Renal pelvis (tissue), 12 donors: ENCODE measurements at places on chromosomes 16 and 17. TPM values are rescaled to one million over a fixed set of nuclear protein-coding genes. Genes with fewer than 3 reads are reported as not detected.

DNA sequence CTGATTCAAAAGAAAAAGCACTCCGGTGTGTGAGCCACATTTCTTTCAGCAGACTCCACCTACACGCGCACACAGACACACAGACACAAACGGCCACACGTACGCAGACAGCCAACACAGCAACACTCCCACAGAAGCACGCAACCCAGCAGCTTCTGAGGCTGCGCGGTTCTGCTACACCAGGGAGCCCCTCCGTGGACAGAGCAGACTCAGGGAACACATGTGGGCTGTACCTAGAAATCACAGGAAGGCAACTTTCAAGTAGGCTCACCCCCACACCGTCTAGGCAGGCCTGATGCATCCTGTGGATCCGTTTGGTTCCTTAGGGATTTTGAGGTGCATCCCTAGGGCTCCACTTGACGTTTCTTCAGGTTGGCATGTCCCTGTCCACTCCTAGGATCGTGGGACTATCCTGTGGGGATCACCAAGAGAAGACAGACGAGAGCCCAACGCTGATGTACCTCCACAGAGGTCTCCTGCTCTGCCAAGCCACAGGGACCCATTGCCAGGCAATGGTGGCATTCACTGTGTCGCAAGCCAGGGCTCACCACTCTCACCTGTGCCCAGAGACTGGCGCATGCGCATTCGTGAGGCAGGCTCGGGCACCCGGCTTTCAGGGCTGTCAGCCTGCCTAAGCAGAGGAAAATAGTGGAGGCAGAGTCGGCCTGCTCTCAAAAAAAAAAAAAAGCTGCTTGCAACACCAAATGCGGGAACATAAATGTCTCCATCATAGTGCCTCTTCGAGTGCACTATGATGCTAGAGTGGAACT, 2333.3 kb downstream of the TP53TG3F start:
- DNase-seq, result no peak

DNA sequence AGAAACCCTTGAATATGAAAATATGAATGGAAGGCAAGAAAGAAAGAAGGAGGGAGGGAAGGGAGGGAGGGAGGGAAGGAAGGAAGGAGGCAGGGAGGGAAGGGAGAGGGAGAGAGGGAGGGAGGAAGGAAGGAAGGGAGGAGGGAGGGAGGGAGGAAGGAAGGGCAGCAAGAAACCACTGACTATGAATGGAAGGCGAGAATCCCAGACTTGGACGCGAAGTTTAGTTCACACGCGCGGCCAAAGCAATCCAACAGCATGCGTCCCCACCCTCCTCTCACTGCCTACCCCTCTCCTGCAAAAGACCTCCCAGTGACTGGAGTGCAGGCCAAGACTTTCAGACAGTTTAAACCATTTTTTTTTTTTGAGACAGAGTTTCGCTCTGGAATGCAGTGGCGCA, 7.9 kb upstream of the SMARCD2 start:
- no peak for DNase-seq

GRCh38 chr17:80800481-80801391, 190.9 kb upstream of the CHMP6 start:
- no peak for DNase-seq

GRCh38 chr17:32261417-32261736, 4.3 kb upstream of the RHBDL3 start:
- DNase-seq, result no peak

GRCh38 chr16:78684655-78685375, 585.4 kb downstream of the WWOX start:
- DNase-seq, result no peak

DNA sequence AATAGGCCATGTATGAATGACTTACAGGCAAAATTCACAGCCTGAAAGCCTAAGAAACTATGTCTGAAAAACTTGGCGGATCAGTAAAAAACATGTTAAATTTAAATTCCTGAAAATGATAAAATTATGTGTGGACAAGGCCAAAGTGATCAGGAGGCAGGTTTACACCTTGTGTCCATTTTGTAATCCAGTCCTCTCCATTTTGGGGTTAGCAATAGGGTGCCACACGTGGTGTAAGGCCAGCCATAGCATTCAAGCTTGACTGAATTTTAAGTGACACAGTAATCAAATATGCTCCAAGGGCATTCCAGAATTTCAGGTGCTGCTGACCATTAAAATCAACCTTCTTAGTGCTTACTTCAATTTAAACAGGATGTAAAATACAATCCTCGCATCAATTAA, 2.7 kb downstream of the RNF43 start:
- no peak for DNase-seq

PRSS22 gene
- 8.8 TPM for polyA plus RNA-seq

DNA sequence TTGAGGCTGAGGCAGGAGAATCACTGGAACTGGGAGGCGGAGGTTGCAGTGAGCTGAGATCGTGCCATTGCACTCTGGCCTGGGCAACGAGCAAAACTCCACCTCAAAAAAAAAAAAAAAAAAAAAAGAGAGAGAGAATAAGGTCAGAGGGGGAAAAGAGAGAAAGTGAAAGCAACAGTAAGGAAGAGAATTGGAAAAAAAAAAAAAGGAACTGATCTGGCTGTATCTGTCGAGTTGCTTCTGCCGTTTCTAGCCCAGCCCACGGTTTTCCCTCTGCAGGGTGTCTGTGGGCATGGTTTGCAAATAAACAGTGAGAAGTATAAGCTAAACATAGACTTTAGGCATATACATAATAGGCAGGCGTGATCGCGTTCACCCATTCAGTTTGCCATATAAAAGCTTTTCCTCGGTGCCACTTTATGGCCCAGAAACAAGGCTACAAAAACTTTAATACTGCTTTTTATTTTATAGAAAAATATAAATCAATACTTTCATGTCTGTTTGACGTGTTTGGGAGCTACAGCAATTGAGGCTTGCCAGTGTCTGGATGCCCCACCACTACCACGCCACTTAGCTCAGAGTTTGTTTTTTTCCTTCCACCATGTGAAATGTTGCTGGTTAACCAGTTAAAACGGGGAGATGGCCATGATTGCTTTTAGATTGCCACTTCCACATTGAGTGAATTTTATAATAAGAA, 436.7 kb downstream of the MAF start:
- no peak for DNase-seq

DHRS7C gene
- not detected for polyA plus RNA-seq

GRCh38 chr16:964356-965035, 6.3 kb downstream of the LMF1 start:
- DNase-seq, result no peak

DNA sequence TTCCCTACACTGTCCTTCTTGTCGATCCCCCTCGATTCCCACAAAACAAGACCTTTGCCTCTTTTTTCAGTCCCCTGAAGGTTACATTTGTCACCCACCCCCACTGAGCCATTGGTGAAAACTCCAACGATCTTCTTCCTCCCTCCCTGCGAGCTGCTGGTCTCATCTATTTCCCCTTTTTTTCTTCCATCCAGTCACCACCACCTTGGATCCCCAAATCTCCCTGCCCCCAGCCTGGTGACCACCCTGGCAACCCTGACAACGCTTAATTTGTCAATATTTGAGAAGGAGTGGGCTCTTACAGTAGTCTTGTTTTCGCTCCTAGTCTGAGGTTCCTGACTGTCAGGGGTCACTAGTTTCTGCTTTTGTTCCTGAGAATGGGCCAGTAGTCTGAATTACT, 62.9 kb downstream of the SMPD3 start:
- DNase-seq, result no peak

FAHD1 gene
- 39.0 TPM for polyA plus RNA-seq

DNA sequence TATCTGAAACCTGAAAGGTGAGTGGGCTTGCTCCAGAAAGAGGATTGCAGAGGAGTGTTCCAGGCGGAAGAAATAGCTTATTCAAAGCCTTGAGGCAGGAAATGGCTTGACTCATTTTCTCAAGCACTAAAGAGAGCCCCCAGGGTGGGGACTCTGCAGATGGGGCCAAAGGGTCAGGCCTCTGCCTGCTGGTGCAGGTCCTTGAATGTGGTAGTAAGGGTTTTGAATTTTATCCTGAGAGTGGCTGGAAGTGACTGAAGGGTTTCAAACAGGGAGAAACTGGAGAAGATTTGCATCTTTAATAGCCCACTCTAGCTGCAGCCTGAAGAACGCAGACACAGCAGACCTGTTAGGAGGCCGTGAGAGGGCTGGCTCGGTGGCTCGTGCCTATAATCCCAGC, 144.4 kb downstream of the CCT6B start:
- no peak for DNase-seq

SLC4A1 gene
- 8.5 TPM for polyA plus RNA-seq

TBC1D3 gene
- polyA plus RNA-seq, result not detected

IRX5 gene
- 9.3 TPM for polyA plus RNA-seq

TMEM235 gene
- not detected for polyA plus RNA-seq

- DNase-seq, result no peak
Observed at GRCh38 chr16:83066881-83067280, 440.1 kb downstream of the CDH13 start.

DNA sequence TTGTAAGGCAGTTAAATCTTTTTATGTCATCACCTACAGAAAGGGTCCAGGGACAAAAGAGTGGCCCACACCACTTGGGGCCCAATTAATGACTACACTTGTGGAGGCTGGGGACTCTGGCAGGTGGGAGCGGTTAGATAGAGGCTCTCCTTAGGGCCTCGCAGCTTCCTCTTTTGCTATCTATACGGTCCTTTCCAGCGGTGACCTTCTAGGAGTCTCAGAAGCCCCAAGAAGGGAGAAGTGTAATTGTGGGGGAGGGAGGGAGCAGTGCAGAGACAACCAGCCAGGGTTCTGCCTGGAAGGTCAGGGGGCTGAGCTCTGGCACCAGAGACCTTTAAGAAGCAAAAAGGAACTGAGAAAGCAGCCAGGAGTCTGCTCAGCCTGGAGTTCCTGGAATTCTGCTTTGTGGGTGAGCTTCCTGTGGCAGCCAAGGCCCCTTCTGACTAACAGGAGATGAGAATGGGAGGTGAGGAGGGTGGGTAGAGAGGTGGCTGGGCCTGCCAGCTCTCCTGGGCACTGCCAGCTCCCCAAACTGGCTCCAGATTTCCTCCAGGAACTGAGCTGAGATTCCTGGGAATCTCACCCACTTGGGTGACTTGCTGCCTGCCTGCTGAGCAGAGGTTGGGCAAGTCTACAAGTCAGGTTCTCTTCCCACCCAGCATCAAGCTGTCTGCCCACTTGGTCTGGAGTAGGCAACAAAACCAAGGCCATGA, 16.3 kb upstream of the MAP3K14 start:
- no peak for DNase-seq

SPATA32 gene
- polyA plus RNA-seq, result 0.61 TPM

DNA sequence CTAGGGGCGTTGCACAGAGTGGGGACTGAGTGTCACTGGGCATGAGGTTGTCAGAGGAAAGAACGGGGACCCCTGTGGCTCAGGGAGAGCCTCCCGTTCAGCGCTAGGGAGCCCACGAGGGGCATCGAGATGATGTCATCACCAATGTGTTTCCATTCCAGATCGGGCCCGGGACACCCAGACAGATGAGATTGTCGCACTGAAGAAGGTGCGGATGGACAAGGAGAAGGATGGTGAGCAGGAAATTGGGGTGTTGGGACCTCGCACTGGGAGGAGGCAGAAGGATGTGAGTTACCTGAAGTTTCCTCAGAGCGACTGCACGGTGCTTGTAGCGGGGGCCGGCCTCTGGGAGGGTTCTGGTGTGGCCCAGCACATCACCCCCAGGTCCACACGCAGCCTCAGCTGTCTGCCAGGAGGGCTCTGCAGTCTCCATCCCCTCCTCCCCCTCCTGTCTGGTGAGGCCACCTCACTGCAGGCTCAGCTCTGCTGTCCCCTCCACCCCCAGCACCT, 4.0 kb downstream of the CDK10 start:
- DNase-seq, result no peak

CCDC144A gene
- 5.2 TPM for polyA plus RNA-seq

KATNB1 gene
- 25.6 TPM for polyA plus RNA-seq

DNA sequence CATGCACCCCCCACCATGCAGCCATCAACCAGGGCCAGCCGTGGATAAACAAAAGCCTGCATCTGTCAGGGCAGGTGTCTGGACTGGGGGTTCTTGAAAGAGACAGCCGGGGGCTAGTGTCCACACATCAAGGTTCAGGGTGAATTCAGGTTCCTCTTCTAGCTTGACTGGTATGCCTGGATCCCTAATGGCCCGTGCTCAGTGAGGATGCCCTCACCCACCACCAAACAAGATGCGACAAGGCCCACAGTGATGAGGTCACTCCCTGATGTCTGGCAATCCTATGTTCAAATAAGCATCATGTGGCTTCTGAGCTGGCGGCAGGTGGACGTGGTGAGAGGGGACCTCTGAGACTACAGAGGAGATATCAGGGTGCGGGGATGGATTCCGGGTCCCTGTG, 64.6 kb downstream of the GOSR1 start:
- DNase-seq, result no peak

GRCh38 chr16:29307598-29308507, 98.7 kb downstream of the NPIPB11 start:
- DNase-seq, result no peak
